ENCODE measurements at places on chromosomes 11 and 22. TPM values are rescaled to one million over a fixed set of nuclear protein-coding genes. Genes with fewer than 3 reads are reported as not detected.

- no peaks in the 10 kb centered on the region for H3K27me3 ChIP-seq
- no peak overlapping the region for H3K27ac ChIP-seq
- peaks cover 20% of the 10 kb centered on the region for H3K36me3 ChIP-seq
- DNase-seq, result no peak
These were observed 22.8 kb upstream of the RELT start for GRCh38 chr11:73353422-73353821.

GRCh38 chr11:48018528-48019216 lies 38.3 kb downstream of the PTPRJ start:
- no peak for DNase-seq
- no peak overlapping the region for H3K4me3 ChIP-seq
- no peaks in the 10 kb centered on the region for H3K27me3 ChIP-seq

DNA sequence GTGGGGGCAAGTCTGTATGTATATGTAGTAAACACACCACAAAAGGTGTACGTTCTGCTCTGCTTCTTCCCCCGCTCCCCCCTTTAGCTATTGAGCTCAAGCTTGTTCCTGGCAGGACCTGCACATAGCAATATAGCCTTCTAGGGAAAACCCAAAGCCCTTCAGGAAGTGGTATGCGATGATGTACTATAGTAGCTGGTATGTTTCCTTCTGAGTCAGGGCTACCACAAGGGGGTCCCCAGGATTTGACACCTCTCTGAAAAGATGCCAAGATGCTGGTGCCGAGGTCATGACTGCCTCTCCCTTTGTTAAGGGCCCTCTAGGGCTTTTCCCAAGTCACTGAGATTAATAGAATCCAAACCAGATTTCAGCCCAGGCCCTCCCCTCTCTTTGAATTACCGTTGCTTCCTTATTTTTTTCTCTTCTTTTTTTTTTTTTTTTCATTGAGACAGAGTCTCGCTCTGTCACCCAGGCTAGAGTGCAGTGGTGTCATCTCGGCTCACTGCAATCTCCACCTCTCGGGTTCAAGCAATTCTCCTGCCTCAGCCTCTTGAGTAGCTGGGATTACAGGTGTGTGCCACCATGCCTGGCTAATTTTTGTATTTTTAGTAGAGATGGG lies 268.4 kb downstream of the ETS1 start:
- DNase-seq, result no peak
- no peak overlapping the region for H3K27ac ChIP-seq
- no peaks in the 10 kb centered on the region for H3K36me3 ChIP-seq
- H3K27me3 ChIP-seq, result no peaks in the 10 kb centered on the region
- H3K4me3 ChIP-seq, result no peak overlapping the region

GRCh38 chr22:49398646-49399045 lies 429.0 kb downstream of the BRD1 start:
- H3K4me1 ChIP-seq, result no peaks in the 10 kb centered on the region
- H3K27me3 ChIP-seq, result no peaks in the 10 kb centered on the region
- H3K36me3 ChIP-seq, result no peaks in the 10 kb centered on the region
- no peak overlapping the region for H3K27ac ChIP-seq
- no peak overlapping the region for H3K4me3 ChIP-seq

- DNase-seq, result no peak
- H3K4me1 ChIP-seq, result no peaks in the 10 kb centered on the region
- H3K4me3 ChIP-seq, result no peak overlapping the region
- no peaks in the 10 kb centered on the region for H3K36me3 ChIP-seq
- H3K27ac ChIP-seq, result no peak overlapping the region
- no peaks in the 10 kb centered on the region for H3K27me3 ChIP-seq
These were observed 11.5 kb upstream of the KCTD14 start for GRCh38 chr11:78034623-78035022.

CCDC116 gene
- total RNA-seq, result 0.27 TPM

KBTBD3 gene
- total RNA-seq, result 12.1 TPM

TMPRSS5 gene
- total RNA-seq, result 0.59 TPM

FGF4 gene
- not detected for total RNA-seq

OR51Q1 gene
- total RNA-seq, result not detected
